ENCODE measurements at places on chromosomes 7 and 10.

GRCh38 chr10:102605712-102606111 lies 38.6 kb upstream of the TRIM8 start:
- DNase-seq: peak; percentile 51

GRCh38 chr7:149879271-149879743 lies 5.5 kb downstream of the ATP6V0E2 start:
- DNase-seq: no peak

GRCh38 chr10:32377458-32378259 lies 30.7 kb upstream of the EPC1 start:
- DNase-seq: peak; percentile 44

- DNase-seq: no peak
These were observed 532.5 kb downstream of the GRM8 start for GRCh38 chr7:126720232-126720631.

DNA sequence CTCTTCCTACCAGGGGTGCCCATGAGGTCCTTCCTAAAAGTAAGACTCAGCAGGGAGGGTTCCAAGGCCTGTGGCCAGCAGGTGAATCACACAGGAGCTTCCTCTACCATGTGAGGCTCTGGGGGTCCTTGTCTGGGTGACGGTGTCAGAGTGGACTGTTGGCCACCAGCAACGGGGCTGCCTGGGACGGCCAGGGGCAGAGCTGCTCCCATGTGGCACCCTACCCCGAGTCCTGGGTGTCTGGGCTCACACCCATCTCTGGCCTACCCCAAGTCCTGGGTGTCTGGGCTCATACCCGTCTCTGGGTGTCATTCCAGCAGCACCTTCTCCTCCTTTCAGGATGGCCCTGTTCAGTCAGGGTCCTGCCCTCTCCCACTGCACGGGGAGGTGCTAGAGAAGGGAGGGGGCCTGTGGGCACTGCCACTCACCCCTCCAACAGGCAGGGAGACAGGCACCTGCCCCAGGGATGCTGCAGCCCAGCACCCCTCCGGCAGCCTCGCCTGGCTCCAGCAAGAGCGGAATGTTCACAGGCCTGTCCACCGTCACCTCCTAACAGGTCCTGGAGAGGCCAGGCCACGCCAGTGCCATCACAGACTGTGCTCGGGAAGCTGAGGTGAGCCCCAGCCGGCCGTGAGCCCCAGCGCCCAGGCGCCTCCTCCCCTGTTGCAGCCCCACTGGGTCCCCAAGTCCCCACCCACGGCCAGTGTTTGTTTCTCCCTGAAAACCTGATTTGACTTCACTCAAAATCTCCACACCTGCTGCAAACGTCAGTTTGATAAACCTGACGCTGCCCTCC lies 143.7 kb downstream of the PTPRN2 start:
- no peak for DNase-seq

DNA sequence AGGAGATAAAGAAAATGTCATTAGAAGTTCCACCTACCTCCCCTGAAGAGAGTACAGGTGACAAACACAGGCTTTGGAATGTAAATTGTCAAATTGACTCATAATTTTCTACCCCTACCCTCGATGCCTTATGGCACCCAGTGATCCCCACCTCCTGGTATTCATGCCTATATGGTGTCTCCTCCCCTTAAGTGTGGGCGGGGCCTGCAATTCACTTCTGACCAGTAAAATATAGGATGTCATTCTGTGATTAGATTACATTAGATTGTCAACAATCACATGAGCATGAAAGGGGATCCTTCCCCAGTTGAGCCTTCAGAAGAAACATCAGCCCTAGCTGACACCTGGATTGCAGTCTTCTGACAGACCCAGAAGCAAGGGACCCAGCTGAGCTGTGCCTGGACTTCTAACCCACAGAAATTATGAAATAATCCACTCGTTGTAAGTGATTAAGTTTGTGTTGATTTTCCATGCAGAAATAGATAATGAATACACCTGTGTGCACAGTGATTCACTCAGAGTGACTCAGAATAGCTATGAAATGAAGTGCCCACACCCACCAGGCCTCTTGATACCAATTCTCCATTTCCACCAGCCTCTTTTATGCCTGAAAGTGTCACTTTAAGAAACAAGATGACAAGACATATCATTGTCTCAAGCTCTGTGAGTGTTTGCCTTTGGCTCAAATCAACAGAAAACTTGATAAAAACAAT lies 8.5 kb upstream of the SLC39A12 start:
- DNase-seq: no peak

GRCh38 chr10:11993834-11994468 lies 48.7 kb downstream of the UPF2 start:
- no peak for DNase-seq

DNA sequence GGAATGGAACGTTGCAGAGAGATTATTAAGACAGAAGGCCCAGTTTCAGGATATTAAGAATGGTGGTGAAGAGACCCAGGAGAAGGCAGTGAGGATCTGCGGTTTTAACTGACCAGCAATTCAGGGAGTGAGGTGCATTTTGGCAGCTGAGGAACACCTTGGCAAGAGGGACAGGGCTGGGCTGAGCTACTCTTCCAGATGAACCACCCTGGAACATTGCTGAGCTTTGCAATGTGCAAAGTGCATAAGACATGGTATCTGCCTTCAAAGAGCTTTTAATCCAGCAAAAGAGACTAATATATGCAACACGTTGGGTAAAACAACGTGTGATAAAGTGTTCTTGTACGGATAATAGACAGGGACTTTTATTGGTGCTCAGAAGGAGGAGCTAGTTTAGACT lies 181.0 kb upstream of the AGK start:
- DNase-seq: no peak

DNA sequence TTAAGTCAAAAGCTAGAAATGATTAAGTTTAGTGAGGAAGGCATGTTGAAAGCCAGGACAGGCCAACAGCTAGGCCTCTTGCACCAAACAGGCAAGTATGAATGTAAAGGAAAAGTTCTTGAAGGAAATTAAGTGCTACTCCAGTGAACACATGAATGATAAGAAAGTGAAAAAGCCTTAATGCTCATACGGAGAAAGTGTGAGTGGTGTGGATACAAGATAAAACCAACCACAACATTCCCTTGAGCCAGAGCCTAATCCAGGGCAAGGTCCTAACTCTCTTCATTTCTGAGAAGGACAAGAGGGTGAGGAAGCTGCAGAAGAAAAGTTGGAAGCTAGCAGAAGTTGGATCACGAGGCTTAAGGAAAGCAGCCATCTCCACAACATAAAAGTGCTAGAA lies 53.0 kb downstream of the DNAJC1 start:
- DNase-seq: no peak

GRCh38 chr10:132498562-132499366 lies 38.8 kb upstream of the INPP5A start:
- no peak for DNase-seq

DNA sequence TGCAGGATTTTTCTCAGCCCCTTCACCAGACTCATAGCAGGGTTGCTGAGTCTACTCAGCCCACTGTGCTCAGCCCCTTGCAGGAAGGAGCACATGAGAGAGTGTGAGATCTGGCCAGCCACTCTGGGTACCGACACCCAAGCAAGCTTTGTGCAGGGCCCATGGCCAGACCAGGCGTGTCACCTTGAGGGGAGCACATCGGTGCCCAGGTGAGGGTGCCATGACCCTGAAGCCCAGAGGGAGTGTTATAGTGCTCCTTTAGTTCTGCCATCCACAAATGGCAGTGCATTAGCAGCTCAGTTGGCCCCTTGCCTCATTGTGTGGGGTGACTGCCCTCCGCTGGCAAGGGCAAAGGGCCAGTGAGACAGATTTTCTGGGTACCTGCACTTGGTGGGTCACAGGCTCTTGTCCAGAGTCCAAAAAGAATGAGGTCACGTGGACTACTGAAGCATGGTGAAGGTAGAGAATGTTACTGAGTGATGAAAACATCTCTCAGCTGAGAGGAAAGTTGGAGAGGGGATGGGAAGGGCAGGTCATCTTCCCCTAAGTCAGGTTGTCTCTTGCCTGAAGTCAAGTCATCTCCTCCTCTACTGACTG lies 181.8 kb downstream of the MACC1 start:
- no peak for DNase-seq

- DNase-seq: no peak
These were observed 371.0 kb downstream of the DPP6 start for GRCh38 chr7:154423231-154423630.

DNA sequence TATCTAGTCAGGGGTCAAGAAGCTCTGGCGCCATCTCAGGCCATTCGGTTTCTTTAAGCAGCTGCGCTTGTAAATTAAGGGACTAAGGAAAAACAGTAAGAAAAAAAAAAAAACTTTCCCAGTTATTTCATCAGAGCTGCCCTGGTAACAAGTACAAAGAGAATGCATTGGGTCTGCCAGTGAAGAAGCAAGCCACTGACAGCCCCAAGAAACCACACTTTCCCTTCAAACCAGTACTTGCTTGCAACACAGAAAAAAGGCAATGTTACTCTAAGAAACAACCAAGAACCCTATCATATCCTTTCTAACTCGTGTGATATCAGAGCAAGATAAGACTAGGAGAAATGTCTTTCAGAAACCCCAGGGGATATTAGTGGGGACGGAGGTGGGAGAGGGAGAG lies 40.6 kb upstream of the AOAH start:
- DNase-seq: no peak

Measured in AG20443 (cell line).